Dorsolateral prefrontal cortex (tissue), 122 donors: ENCODE measurements at places on chromosomes 12 and 14.

DNA sequence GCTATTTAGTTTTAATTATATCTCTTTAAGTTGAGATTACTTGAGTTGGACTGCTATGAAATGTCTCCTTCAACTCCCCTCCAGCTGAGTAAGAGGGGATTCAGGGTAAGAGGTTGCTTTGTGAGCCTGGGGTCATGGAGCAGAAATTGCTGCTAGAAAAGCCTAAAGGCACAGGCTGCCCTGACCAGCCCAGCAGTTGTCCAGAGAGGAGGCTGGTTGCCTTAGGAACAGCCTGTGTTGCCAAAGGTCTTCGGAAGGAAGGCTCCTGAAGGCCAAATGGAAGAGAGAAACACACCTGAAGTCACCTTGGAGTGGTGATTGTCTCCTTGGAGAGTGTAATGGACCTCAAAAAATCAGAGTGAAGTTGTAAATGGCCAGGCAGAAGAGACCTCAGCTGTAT lies 235.5 kb upstream of the PDE3A start:
- DNase-seq: no peak

DNA sequence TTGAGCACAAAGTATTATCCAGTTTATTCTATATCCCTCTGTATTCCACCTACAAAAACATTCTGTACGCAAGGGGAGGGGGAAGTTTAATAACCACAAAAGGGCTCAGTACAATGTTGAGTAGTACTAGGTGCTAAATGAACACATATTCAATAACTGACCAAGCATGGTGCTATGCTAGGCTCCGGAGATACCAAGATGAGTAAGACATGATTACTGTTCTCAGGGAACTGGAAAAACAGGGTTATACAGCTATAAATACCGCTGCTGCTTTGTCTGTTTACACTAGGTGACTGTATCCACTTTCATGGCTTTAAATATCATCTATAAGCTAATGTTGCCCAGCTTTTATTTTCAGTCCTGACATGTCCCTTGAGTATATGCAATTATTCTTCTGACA lies 135.8 kb downstream of the INSM2 start:
- no peak for DNase-seq

- no peak for DNase-seq
These were observed 4.5 kb downstream of the TBX3 start for GRCh38 chr12:114679452-114679875.

DNA sequence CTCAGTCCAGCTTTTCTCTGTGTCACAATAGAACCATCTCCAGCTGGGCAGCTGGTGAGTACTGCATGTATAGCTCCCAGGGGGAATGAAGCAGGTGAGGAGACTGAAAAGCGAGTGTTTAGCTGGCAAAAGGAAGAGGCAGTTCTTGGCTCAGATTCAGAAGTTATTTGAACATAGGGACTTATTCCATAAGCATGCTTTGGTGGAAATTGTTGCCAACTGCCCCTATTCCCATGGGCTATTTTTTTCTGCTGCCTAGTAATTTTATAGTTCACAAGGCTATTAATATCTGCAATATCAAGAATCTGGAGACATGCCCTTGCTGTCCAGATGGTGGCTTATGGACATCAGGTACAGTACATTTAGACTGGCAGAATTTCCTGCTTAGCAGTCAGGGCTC lies 1112.7 kb downstream of the LRFN5 start:
- DNase-seq: no peak

GRCh38 chr14:104370256-104370870 lies 209.2 kb upstream of the C14orf180 start:
- no peak for DNase-seq

- DNase-seq: no peak
These were observed 190.5 kb downstream of the CACNA1C start for GRCh38 chr12:2243275-2243674.

- no peak for DNase-seq
These were observed 179.2 kb upstream of the C14orf180 start for GRCh38 chr14:104400355-104400754.

- DNase-seq: no peak
These were observed 79.9 kb downstream of the NINJ2 start for GRCh38 chr12:583251-583869.

DNA sequence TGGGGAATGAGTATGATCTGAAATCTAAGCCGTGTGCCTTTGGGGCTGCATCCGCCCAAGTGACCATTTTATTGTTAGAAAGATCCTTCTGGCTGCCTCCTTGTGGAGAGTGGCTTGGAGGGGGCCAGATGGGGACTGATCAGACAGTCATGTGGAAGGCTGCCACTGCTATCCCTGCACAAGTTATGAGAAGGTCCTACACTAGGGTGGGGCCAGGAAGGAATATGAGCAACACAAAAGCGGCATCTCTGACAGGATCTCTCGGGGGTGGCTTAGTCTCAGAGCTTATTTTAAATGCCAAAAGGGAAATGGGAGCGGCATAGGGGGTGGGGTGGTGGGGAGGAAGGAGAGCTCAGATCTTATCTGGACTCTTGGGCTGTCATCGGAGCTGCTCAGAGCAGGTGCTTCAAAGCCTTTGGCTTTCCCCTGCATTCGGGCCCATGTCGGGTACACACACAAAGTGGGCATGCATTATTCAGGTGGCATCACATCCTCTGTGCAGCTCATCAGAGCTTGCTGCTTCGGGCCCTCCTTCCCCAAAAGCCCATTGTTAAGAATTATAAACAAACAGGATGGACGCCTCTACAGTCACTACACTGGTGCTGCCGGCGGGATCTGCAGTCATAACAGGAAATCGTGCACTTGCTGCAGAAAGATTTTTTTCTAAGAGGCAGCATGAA lies 805.4 kb downstream of the VRK1 start:
- DNase-seq: no peak

DNA sequence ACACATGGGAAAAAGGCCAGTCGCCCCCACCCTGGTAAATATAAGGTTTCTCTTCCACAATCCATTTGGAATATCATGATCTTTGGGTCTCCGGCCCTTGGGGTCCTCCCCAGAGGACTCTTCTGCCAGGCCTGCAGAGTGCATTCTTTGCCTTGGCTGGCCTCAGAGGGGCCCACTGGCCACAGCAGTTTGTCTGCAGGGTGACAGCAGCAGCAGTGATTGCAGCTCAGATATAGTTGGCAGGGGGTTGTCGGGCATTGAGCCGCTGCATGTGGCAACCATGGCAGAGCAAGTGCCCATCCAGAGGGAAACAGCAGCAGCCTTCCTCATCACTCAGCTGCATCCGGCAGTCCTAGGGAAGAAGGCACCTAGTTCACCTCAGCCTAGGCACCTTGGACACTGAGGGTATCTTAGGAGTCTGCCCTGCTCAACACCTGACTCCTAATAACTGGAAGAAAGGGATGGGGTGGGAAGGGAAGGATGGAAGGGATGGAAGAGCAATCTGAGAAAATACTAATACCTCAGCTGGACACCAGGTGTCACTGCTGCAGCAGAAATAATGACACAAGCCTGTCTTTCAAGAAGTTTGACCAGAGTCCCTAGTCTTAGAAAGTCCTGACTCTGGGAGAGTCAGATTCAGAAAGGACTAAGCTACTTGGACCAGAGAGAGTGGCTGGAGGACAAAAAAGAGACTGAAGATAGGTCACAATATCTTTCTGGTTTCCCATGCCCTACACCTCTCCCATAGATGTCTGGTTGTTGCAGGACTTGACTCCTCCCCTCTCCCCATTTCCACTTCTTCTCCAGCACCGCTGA lies 8.9 kb downstream of the AJUBA start:
- no peak for DNase-seq

- no peak for DNase-seq
These were observed 38.0 kb upstream of the RIN3 start for GRCh38 chr14:92475451-92476187.

GRCh38 chr14:91399868-91400640 lies 17.6 kb downstream of the CCDC88C start:
- DNase-seq: no peak

DNA sequence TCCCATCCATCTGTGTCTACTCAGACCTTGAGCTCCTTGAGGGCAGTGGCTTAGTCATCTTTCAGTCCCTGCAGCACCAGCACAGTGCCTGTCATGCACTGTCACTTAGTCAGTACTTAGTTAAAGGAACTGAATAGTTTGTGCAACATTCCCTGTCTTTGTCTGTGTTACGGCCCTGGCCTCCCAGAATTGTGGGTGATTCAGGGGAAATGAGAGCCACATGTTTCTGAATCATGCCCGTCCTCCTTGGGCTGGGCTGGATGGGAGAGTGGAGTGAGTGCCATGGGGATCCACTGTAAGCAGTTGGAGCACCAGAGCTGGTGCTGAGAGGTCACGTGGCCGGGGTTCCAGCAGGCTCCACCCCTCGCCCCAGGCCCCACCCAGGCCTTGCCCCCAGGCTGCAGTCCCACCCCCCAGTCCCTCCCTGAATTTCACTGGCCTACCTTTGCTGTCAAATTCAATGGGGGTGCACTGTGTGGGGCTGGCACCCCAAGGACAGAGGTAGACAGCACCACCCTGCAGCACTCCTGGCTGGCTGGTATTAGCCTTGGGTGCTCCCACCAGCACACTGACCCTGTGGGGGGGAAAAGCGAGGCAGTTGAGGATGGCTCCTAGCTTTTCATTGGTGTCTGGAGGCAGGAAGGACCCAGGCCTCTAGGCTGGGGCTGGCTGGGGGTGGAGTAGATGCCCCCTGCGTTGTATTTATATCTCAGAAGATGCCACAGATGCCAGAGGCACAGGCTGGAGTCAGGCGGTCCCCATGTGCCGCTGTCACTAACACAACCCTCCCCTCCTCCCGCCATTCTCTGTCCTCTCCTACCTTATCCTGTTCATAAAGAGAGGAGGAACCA lies 7.5 kb downstream of the ITGA5 start:
- DNase-seq: no peak

DNA sequence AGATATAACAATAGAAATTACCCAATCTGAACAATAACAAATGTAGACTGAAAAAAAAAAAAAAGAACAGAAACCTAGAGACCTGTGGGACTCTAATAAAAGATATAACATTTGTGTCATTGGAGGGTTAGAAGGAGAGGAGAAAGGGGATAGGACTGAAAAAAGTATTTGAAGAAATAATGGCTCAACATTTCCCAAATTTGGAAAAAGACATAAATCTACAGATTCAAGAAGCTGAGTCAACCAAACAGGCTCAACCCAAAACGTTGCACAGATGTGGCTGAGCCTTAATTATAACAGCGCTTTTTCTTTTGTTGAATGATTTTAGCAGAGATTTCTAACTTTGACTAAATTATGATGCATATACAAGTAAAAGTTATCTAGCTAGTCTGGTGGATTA lies 131.3 kb downstream of the TMTC3 start:
- DNase-seq: no peak
